ENCODE measurements at places on chromosomes 6 and 20. TPM values are rescaled to one million over a fixed set of nuclear protein-coding genes. Genes with fewer than 3 reads are reported as not detected.

FAM209B gene
- 0.38 TPM for total RNA-seq

GPX5 gene
- not detected for total RNA-seq

SIRPA gene
- 7.2 TPM for total RNA-seq

SIRPD gene
- total RNA-seq, result not detected

PRPH2 gene
- 0.83 TPM for total RNA-seq

FAM83B gene
- 1.1 TPM for total RNA-seq
